ENCODE measurements at places on chromosomes 6 and 20.
A peak's percentile ranks its signal among the peaks of the same experiment; 100 is the strongest.

- H3K27ac ChIP-seq: no peak overlapping the region
- no peak overlapping the region for H3K4me3 ChIP-seq
- H3K36me3 ChIP-seq: no peaks in the 10 kb centered on the region
- no peaks in the 10 kb centered on the region for H3K4me1 ChIP-seq
- DNase-seq: no peak
Observed at GRCh38 chr6:77548662-77549366, 85.5 kb upstream of the HTR1B start.

DNA sequence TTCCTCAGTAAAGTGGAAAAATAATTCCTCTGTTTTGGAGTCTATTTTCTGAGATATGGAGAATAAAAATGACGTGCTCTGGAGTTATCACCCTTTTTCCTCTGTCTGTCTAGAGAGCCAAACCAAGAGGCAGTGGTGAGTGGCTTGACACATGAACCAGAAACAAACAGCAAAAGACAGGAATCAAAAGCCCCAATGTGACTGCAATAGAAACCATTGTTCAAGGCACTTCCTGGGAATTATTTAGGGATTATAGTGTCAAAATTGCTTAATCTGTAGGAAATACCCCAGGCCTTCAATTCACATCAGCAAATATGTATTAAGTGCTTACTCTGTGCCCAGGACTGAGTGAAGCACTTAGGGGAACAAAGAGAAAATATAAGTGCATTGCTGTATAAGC lies 560.4 kb upstream of the JAG1 start:
- H3K4me3 ChIP-seq: no peak overlapping the region
- no peak overlapping the region for H3K27ac ChIP-seq
- no peaks in the 10 kb centered on the region for H3K4me1 ChIP-seq
- DNase-seq: no peak

GRCh38 chr20:63215101-63216040 lies 560 bp downstream of the YTHDF1 start:
- peaks cover 26% of the 10 kb centered on the region for H3K4me1 ChIP-seq
- DNase-seq: no peak
- peaks cover 4% of the 10 kb centered on the region for H3K36me3 ChIP-seq
- peak overlapping the region; percentile 92 for H3K4me3 ChIP-seq
- H3K27me3 ChIP-seq: no peaks in the 10 kb centered on the region

DNA sequence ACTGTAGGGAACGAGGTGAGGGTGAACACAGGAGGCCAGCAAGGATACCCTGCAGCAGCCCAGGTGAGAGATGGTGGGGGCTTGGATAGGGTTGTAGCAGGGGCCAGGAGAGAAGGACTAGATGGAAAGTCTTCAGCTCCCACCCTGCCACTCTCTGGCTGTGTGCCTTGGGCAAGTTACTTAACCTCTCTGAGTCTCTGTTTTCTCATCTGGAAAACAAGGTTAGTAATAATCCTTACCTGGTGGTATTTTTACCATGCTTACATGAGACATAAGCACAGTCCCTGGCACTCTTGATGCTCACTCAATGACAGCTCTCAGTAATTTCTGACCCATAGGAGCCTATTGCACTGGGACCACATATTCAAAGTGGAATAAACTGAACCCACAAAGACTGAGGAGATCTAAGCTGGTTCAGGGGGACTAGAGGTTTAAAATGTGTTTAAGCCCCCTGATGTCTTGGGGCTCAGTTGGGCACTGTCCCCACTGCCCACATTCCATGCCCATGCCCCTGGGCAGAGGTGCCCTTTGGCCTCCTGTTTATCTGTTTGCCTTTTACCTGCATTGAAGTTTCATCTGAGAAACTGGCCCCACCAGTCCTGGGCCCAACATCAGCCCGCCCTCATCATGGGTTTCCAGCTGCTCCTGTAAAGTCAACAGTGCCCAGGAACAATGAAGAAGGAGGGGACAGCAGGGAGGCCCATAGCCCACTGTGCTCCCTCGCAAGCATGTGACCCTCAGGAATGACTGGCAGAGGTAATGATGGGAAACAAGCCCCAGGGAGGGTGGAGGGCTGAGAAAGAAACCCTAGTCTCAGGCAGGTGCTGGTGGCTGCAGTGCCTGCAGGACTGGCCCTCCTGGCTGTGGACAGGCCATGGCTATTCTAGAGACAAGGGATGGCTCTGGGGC lies 104.0 kb downstream of the VEGFA start:
- H3K27ac ChIP-seq: no peak overlapping the region
- no peaks in the 10 kb centered on the region for H3K27me3 ChIP-seq
- no peak overlapping the region for H3K4me3 ChIP-seq
- H3K4me1 ChIP-seq: peaks cover 12% of the 10 kb centered on the region
- no peaks in the 10 kb centered on the region for H3K36me3 ChIP-seq

DNA sequence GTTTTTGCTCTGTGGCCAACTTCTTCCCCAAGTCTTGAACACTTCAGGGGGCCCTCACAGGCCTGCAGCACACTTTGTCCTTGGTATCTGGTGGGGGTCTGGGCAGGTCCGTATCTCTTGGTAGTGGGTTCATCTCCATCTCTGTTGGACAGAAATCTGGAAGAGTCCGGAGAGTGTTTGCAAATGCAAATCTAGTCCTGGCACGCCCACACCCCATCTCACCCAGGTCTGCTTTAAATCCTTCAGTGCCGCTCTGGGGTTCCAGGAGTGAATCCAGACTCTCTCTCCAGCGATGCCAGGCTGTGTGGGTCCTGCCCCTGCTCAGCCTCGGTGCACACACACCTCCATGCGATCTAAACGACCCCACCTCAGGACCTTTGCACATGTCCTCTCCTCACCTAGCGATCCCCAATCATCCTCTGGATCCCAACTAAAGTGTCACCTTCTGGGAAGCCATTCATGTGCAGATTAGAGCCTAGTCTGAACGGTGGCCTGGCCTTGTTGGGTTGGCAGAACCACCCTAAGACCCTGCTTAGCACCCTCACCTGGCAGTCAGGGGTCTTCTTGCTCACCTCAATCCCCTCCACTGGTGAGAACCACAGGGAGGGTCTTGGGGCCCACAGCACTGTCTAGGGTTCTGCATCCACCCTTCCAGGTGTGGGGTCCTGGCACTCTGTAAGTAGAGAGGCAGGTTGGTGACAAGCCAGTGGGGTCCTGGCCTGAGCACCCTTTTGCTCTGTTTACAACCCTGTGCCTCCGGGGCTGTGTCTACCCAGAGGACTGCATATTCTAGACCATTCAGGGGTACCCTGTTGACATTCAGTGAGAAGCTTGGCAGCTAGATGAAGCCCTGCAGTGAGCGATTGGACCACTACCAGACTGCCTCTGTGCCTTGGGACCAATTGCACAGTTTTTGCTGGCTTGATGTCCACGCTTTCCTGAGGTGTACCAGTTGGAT lies 100.8 kb downstream of the SYCP2 start:
- no peak overlapping the region for H3K27ac ChIP-seq
- H3K4me3 ChIP-seq: no peak overlapping the region
- H3K36me3 ChIP-seq: no peaks in the 10 kb centered on the region
- H3K4me1 ChIP-seq: no peaks in the 10 kb centered on the region
- DNase-seq: no peak

DNA sequence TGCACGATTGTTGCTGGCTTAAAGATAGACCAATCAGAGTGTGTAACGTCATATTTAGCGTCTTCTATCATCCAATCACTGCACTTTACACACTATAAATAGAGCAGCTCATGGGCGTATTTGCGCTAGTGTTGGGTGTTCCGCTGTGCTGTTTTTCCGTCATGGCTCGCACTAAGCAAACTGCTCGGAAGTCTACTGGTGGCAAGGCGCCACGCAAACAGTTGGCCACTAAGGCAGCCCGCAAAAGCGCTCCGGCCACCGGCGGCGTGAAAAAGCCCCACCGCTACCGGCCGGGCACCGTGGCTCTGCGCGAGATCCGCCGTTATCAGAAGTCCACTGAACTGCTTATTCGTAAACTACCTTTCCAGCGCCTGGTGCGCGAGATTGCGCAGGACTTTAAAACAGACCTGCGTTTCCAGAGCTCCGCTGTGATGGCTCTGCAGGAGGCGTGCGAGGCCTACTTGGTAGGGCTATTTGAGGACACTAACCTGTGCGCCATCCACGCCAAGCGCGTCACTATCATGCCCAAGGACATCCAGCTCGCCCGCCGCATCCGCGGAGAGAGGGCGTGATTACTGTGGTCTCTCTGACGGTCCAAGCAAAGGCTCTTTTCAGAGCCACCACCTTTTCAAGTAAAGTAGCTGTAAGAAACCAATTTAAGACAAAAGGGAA lies 57.9 kb downstream of the TRIM38 start:
- no peaks in the 10 kb centered on the region for H3K36me3 ChIP-seq
- peak; percentile 79 for DNase-seq
- peak overlapping the region; percentile 88 for H3K27ac ChIP-seq
- no peaks in the 10 kb centered on the region for H3K27me3 ChIP-seq
- peak overlapping the region; percentile 46 for H3K4me3 ChIP-seq
- peaks cover 4% of the 10 kb centered on the region for H3K4me1 ChIP-seq

DNA sequence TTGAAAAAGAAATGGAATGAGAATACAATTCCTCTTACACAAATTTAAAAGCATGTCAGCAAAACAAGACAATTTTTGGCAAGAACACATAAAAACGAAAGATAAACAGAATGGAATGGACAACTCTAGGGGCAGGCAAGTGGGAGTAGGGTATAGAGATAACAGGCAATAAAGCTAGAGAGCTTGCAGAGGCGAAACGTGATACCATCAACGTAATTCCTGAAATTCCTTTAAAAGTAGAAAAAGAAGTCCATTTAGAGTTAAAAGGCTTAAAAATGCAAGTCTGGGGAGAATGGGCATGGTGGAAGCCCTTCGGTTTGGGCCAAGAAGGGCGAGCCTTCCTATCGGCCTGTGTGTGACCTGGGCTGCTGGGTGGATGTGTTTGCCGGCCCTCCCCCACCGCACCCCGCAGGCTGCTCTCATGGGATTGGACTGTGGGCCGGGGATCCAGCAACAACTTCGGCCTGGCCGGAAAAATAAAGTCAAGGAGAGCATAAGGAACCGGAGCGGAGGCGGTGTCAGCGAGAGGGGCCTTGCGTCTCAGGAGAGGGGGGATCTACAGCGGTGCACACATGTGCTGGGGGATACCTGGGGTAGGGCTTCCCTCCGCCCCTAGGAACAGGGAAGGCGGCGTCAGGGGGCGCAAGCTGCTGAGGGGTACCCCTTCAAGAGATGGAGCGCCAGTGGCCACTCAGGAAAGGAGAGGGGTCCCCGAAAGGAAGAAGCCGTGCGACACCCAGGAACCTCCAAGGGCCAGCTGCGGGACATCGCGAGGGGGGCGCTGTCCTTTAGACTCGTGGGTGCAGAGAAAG lies 4.1 kb downstream of the TMEM239 start:
- H3K4me1 ChIP-seq: no peaks in the 10 kb centered on the region
- H3K36me3 ChIP-seq: no peaks in the 10 kb centered on the region
- no peak for DNase-seq
- no peak overlapping the region for H3K27ac ChIP-seq
- no peaks in the 10 kb centered on the region for H3K27me3 ChIP-seq

DNA sequence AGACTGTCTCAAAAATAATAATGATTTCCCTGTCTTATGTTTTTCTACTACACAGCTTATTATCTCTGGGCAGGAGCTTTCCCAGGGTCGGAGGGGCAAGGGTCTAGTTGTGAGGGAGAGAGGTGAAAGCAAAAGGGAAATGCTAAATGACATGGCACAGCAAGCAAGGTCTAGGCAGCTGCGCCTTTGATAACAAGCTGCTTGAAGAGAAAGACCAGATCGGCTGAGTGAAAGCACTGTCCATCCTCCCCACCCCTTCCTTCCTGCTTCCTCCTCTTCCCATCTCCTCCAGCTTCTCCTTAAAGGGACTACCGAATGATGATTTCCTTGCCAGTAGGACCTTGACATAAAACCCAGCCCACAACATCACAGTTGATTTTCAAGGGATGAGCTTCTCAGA lies 158.1 kb upstream of the AKAP12 start:
- H3K27me3 ChIP-seq: no peaks in the 10 kb centered on the region
- no peaks in the 10 kb centered on the region for H3K4me1 ChIP-seq
- no peaks in the 10 kb centered on the region for H3K36me3 ChIP-seq
- DNase-seq: no peak
- no peak overlapping the region for H3K4me3 ChIP-seq

DNA sequence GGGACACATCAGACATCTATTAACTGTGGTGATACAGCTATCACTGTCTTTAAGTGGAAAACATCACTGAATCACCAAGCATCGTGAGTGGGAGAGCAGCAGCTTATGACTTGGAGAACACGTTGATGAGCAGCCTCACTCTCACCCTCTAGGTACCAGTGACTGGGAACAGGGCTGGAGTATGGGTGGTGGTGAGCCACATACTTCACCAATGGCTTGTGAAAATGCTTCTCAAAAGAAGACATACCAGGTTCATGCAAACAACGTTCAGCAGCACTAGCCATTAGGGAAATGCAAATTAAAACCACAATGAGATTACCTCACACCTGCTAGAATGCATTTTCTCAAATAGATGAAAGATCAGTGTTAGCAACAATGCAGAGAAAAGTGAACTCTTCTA lies 25.3 kb downstream of the SNX5 start:
- H3K4me1 ChIP-seq: no peaks in the 10 kb centered on the region
- H3K27me3 ChIP-seq: no peaks in the 10 kb centered on the region
- peaks cover 35% of the 10 kb centered on the region for H3K36me3 ChIP-seq
- H3K4me3 ChIP-seq: no peak overlapping the region
- DNase-seq: no peak

DNA sequence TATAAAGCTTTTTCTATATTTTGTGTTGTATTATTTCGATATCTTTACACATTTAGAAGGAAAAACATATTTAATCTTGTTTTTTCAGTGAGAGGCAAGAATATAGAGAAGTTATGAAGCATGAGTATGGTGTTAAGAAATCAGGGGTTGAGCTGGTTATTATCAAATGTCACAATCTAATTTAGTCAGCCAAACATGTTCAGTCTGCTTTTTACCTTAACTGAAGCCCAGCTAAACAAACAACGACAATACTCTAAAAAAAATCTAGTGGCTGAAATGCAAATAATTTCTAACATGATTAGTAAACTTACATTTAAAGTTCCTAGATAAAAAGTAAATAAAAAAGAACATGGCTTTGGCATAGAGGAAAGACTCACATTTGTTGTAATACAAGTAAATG lies 433.8 kb upstream of the NRSN1 start:
- DNase-seq: no peak
- H3K4me1 ChIP-seq: no peaks in the 10 kb centered on the region
- H3K4me3 ChIP-seq: no peak overlapping the region
- H3K27me3 ChIP-seq: no peaks in the 10 kb centered on the region
- H3K36me3 ChIP-seq: no peaks in the 10 kb centered on the region
- H3K27ac ChIP-seq: no peak overlapping the region

GRCh38 chr6:125183391-125183790 lies 29.8 kb downstream of the TPD52L1 start:
- H3K27ac ChIP-seq: no peak overlapping the region
- H3K27me3 ChIP-seq: no peaks in the 10 kb centered on the region
- DNase-seq: no peak
- no peaks in the 10 kb centered on the region for H3K36me3 ChIP-seq

DNA sequence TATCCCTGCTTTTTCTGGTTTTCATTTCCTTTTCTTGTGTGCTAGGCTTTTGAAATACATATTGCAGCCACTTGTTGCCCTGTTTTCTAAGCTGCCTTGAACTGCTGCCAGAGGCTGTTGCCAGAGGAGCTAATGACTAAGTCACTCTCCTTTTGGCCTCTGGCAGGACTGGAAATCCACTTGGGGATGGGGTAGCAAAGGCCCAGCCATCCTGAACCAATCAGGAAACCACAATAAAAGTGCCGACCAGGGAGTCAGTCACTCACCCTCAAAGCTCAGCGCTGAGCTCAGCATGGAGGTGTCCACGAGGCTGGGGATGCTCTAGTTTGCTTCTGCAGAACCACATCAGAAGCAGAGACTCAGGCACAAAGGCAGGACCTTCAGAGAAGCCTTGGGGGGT lies 813.0 kb downstream of the DHX35 start:
- H3K36me3 ChIP-seq: no peaks in the 10 kb centered on the region
- no peaks in the 10 kb centered on the region for H3K4me1 ChIP-seq
- DNase-seq: peak; percentile 55
- no peaks in the 10 kb centered on the region for H3K27me3 ChIP-seq
- H3K4me3 ChIP-seq: no peak overlapping the region
